ENCODE measurements at places on chromosomes 2 and 18. TPM values are rescaled to one million over a fixed set of nuclear protein-coding genes. Genes with fewer than 3 reads are reported as not detected.

DNA sequence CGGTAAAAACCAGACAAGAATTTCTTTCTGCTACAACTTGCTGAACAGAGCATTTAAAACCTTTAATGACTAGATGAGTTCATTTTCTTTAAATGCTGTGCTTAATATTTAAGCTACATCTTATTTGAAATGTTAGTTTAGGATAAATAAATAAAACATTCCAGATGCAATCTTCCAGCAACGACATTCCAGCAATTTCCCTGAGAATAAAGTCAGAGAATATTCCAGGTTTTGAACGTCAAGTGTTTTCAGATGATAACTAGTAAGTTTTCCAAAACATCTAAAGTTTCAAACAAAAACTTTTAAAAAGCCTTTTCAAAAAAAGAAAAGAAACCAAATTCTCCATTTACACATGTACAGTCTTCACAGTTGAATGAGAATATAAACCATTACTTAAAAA, 104.8 kb downstream of the PPP1R1C start:
- H3K36me3 ChIP-seq, result no peaks in the 10 kb centered on the region
- H3K27me3 ChIP-seq, result no peaks in the 10 kb centered on the region
- DNase-seq, result no peak
- H3K4me3 ChIP-seq, result no peak overlapping the region
- no peak overlapping the region for H3K27ac ChIP-seq
- H3K4me1 ChIP-seq, result no peaks in the 10 kb centered on the region

GRCh38 chr2:203396667-203397066, 68.5 kb downstream of the ABI2 start:
- H3K27me3 ChIP-seq, result no peaks in the 10 kb centered on the region
- H3K36me3 ChIP-seq, result peaks cover 7% of the 10 kb centered on the region
- H3K27ac ChIP-seq, result no peak overlapping the region

DNA sequence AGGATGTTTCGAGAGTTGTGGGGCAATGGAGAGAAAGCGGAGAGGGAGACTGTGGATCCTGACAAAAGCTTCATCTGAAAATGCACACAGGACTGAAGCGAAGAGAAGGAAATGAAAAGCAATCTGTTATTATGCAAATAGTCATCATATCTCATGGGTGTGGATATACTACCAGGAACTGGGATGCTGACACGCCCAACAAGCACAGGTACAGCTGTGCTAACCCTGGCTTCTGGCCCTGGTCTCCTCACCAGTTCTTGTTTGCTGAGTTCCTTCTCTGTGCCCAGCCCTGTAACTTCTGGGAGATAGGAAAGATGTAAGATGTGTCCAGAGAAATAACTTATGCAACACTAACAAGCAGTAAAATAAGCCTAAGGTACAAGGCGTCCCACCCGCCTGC, 358.8 kb downstream of the CMPK2 start:
- DNase-seq, result no peak
- no peaks in the 10 kb centered on the region for H3K4me1 ChIP-seq
- no peak overlapping the region for H3K27ac ChIP-seq
- H3K4me3 ChIP-seq, result no peak overlapping the region

- no peaks in the 10 kb centered on the region for H3K4me1 ChIP-seq
- DNase-seq, result no peak
- no peaks in the 10 kb centered on the region for H3K36me3 ChIP-seq
- no peak overlapping the region for H3K4me3 ChIP-seq
Observed at GRCh38 chr2:88464153-88464552, 11.7 kb upstream of the FOXI3 start.

DNA sequence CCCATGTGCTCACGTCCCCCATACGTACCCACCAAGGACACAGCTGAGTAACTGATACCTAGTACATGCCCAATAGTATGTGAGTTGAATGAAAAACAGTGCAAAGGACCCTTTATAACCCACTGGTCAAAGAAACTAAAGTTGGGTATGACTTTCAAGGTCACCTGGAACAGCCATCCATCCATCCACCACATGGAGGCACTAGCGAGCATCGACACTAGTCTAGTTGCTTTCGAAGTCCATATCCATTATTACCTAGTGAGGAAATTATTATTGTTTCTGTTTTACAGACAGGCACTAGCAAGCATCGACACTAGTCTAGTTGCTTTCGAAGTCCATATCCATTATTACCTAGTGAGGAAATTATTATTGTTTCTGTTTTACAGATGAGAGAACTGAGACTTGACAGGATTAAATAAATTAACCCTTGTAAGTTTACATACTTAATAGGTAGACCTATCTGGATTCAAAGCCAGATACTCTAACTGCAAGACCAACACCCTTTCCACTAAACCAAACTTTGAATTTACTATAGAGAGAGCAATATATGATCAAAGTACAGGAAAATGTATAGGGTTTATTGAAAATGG, 233.7 kb downstream of the METTL4 start:
- no peaks in the 10 kb centered on the region for H3K36me3 ChIP-seq
- no peak overlapping the region for H3K27ac ChIP-seq
- no peaks in the 10 kb centered on the region for H3K4me1 ChIP-seq
- DNase-seq, result peak; percentile 29
- no peaks in the 10 kb centered on the region for H3K27me3 ChIP-seq

- no peaks in the 10 kb centered on the region for H3K4me1 ChIP-seq
- DNase-seq, result no peak
Observed at GRCh38 chr2:149271575-149271974, 58.8 kb upstream of the LYPD6 start.

DNA sequence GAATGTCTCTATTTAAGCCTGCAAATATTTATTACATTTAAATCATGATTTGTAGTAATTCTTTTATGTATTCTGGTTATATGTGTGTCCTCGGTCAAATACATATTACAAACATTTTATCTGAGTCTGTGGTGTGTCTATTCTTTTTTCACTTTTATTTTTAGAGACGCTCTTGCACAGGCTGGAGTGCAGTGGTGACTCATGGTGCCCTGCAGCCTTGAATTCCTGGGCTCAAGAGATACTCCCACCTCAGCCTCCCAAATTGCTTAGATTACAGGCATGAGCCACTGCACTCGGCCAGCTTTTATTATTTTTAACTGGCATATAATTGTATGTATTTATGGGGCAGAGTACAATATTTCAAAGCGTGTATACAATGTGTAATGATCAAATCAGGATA, 47.5 kb downstream of the ARID5A start:
- H3K27ac ChIP-seq, result no peak overlapping the region
- DNase-seq, result no peak
- no peaks in the 10 kb centered on the region for H3K27me3 ChIP-seq
- H3K36me3 ChIP-seq, result no peaks in the 10 kb centered on the region

Gene POTEJ
- polyA plus RNA-seq, result not detected

- no peaks in the 10 kb centered on the region for H3K36me3 ChIP-seq
- DNase-seq, result no peak
- no peaks in the 10 kb centered on the region for H3K4me1 ChIP-seq
- no peak overlapping the region for H3K4me3 ChIP-seq
- H3K27me3 ChIP-seq, result no peaks in the 10 kb centered on the region
Observed at GRCh38 chr18:45755934-45756333, 32.0 kb downstream of the SLC14A1 start.

DNA sequence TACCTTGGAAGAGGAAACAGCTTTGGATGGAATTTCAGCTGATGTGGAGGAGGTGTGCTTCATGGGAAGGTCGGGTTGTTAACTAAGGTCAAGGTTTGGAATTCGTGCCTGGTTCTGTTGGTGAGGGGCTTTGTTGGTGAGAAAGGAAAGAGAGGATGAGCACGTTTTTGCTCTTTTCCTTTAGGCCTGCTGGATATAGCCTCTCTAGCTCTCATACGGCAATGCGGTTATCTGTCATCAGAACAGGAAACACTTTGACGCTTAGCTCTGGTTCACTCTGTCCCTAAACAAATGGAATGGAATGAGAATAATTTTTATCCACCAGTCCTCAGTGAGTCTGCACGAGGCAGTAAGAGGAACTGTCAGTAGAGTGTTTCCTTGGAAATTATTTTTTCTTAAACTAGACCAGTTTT, 169.7 kb upstream of the NOSTRIN start:
- no peak overlapping the region for H3K27ac ChIP-seq
- no peak overlapping the region for H3K4me3 ChIP-seq
- H3K4me1 ChIP-seq, result no peaks in the 10 kb centered on the region
- H3K27me3 ChIP-seq, result no peaks in the 10 kb centered on the region

- no peak overlapping the region for H3K4me3 ChIP-seq
- no peak for DNase-seq
- H3K27ac ChIP-seq, result no peak overlapping the region
- H3K36me3 ChIP-seq, result no peaks in the 10 kb centered on the region
Observed at GRCh38 chr2:1633092-1633671, 111.1 kb downstream of the PXDN start.

- H3K27ac ChIP-seq, result no peak overlapping the region
- no peak for DNase-seq
- H3K27me3 ChIP-seq, result no peaks in the 10 kb centered on the region
- no peak overlapping the region for H3K4me3 ChIP-seq
- H3K4me1 ChIP-seq, result no peaks in the 10 kb centered on the region
- H3K36me3 ChIP-seq, result no peaks in the 10 kb centered on the region
Observed at GRCh38 chr2:768451-768850, 91.2 kb upstream of the TMEM18 start.

- no peaks in the 10 kb centered on the region for H3K27me3 ChIP-seq
- H3K4me1 ChIP-seq, result no peaks in the 10 kb centered on the region
- H3K27ac ChIP-seq, result no peak overlapping the region
- no peak overlapping the region for H3K4me3 ChIP-seq
- no peak for DNase-seq
Observed at GRCh38 chr18:61167902-61168301, 165.3 kb upstream of the CDH20 start.

Gene TEKT4
- polyA plus RNA-seq, result not detected

Gene CENPA
- not detected for polyA plus RNA-seq

- H3K4me3 ChIP-seq, result no peak overlapping the region
- no peak overlapping the region for H3K27ac ChIP-seq
- no peaks in the 10 kb centered on the region for H3K36me3 ChIP-seq
- no peak for DNase-seq
- no peaks in the 10 kb centered on the region for H3K27me3 ChIP-seq
Observed at GRCh38 chr2:40773291-40773690, 321.4 kb upstream of the SLC8A1 start.

- DNase-seq, result peak; percentile 23
- H3K36me3 ChIP-seq, result no peaks in the 10 kb centered on the region
- H3K4me1 ChIP-seq, result peaks cover 22% of the 10 kb centered on the region
- no peak within 1 kb of the TSS for H3K27ac ChIP-seq
Observed at GRCh38 chr2:232633413-232634205, at the start of gene EFHD1. Gene EFHD1 (plus strand): TSS chr2:232633604. CDS start chr2:232633705, 101 bp downstream.

- no peaks in the 10 kb centered on the region for H3K4me1 ChIP-seq
- no peaks in the 10 kb centered on the region for H3K36me3 ChIP-seq
- DNase-seq, result no peak
Observed at GRCh38 chr18:68234131-68234530, 480.8 kb downstream of the TMX3 start.

Gene DPYSL5
- not detected for polyA plus RNA-seq

Gene CRYGD
- polyA plus RNA-seq, result not detected

Gene ADCY3
- 9.2 TPM for polyA plus RNA-seq

- no peak for DNase-seq
- H3K27me3 ChIP-seq, result no peaks in the 10 kb centered on the region
- peaks cover 7% of the 10 kb centered on the region for H3K4me1 ChIP-seq
Observed at GRCh38 chr2:241729868-241730267, 4.6 kb upstream of the D2HGDH start.

GRCh38 chr2:209601497-209601896, 170.1 kb upstream of the UNC80 start:
- H3K27me3 ChIP-seq, result no peaks in the 10 kb centered on the region
- H3K36me3 ChIP-seq, result no peaks in the 10 kb centered on the region
- no peaks in the 10 kb centered on the region for H3K4me1 ChIP-seq
- DNase-seq, result no peak

GRCh38 chr2:71716697-71717624, 263.6 kb downstream of the DYSF start:
- no peaks in the 10 kb centered on the region for H3K27me3 ChIP-seq
- no peaks in the 10 kb centered on the region for H3K36me3 ChIP-seq
- H3K4me1 ChIP-seq, result no peaks in the 10 kb centered on the region
- H3K27ac ChIP-seq, result no peak overlapping the region
- DNase-seq, result no peak
- no peak overlapping the region for H3K4me3 ChIP-seq

Gene ASXL3
- not detected for polyA plus RNA-seq

DNA sequence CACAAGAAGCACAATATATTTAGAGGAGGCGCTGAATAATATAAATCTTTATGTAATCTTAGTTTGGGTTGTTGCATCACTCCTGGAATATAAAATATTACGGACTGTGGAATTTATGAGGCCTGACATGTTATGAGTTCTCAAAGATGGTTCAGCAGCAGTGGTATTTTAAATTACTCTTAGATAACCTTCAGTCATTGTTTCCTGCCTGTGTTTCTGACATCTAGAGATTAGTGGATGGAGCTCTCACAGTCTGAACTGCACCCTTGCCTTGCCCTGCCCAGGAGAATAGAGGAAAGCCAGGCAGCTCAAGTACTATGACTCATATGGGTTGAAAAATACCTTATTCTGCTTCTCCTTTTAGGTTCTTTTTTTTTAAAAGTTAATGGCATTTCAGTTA, 70.0 kb downstream of the ACSL3 start:
- no peaks in the 10 kb centered on the region for H3K27me3 ChIP-seq
- no peaks in the 10 kb centered on the region for H3K4me1 ChIP-seq
- H3K4me3 ChIP-seq, result no peak overlapping the region
- no peak for DNase-seq

- DNase-seq, result no peak
- H3K27me3 ChIP-seq, result no peaks in the 10 kb centered on the region
- no peaks in the 10 kb centered on the region for H3K36me3 ChIP-seq
- H3K27ac ChIP-seq, result no peak overlapping the region
- H3K4me3 ChIP-seq, result no peak overlapping the region
Observed at GRCh38 chr2:83742117-83742782, 716.8 kb downstream of the SUCLG1 start.

GRCh38 chr2:133092571-133092970, 422.6 kb upstream of the LYPD1 start:
- no peak overlapping the region for H3K4me3 ChIP-seq
- H3K27me3 ChIP-seq, result no peaks in the 10 kb centered on the region
- H3K27ac ChIP-seq, result no peak overlapping the region
- no peak for DNase-seq
- no peaks in the 10 kb centered on the region for H3K36me3 ChIP-seq

DNA sequence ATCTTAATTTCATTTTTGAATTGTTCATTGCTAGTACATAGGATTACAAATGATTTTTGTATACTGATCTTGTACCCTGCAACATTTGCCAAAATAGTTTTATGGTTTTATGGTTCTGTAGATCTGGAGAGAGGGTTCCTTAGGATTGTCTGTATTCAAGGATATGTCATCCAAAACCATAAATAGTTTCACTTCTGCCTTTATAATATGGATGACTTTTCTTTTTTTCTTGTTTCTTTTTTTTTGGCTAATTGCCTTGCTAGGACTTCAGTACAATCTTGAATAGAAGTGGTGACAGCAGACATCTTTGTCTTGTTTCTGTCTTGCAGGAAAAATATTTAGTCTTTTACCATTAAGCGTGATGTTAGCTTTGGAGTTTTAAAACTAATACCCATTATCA, 383.9 kb upstream of the HS6ST1 start:
- no peak for DNase-seq
- no peak overlapping the region for H3K4me3 ChIP-seq
- no peaks in the 10 kb centered on the region for H3K27me3 ChIP-seq
- H3K27ac ChIP-seq, result no peak overlapping the region
- H3K4me1 ChIP-seq, result no peaks in the 10 kb centered on the region
- no peaks in the 10 kb centered on the region for H3K36me3 ChIP-seq
